ENCODE measurements at places on chromosomes 1 and 21. TPM values are rescaled to one million over a fixed set of nuclear protein-coding genes. Genes with fewer than 3 reads are reported as not detected.

Gene SPRR2F
- not detected for total RNA-seq

Gene KLHDC7A
- not detected for total RNA-seq

Gene LRRIQ3
- 0.49 TPM for total RNA-seq

Gene CYYR1
- 2.7 TPM for total RNA-seq

Gene KCND3
- total RNA-seq, result 13.0 TPM

Gene C1orf53
- total RNA-seq, result 1.5 TPM

Gene LCE1C
- not detected for total RNA-seq

Gene SDC3
- total RNA-seq, result 98.1 TPM

Gene DYNLT4
- not detected for total RNA-seq

Gene DNAH14
- total RNA-seq, result 16.5 TPM

Gene PDPN
- 7.4 TPM for total RNA-seq

Gene ADGRL4
- total RNA-seq, result 4.9 TPM
